ENCODE measurements at places on chromosomes 11 and 22. TPM values are rescaled to one million over a fixed set of nuclear protein-coding genes. Genes with fewer than 3 reads are reported as not detected.
A peak's percentile ranks its signal among the peaks of the same experiment; 100 is the strongest.

The KCNK4 gene
- total RNA-seq, result not detected

The OR52R1 gene
- not detected for total RNA-seq

GRCh38 chr11:124094731-124095130, 20.5 kb upstream of the VWA5A start:
- no peak for DNase-seq

GRCh38 chr11:43687120-43687791, 6.7 kb downstream of the HSD17B12 start:
- DNase-seq, result peak; percentile 57

DNA sequence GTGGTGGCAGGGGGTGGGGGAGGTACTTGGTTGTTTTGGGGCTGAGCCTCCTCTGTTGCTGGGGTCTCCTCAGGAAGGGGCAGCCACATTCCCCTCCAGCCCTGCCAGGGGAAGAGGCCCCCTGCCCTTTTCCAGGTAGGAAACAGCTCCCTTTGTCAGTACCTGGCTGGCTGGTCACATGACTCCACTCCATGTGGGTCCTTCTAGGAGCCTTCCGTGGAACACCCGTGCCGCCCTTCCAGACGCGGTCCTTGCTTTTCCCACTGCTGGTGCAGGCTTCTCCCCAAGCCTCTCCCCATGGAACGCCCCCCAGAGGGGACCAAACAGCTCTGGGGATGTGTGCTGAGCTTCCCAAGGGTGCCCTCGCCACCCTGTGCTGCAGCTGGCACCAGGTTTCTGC, 19.9 kb downstream of the IFT27 start:
- DNase-seq, result no peak

DNA sequence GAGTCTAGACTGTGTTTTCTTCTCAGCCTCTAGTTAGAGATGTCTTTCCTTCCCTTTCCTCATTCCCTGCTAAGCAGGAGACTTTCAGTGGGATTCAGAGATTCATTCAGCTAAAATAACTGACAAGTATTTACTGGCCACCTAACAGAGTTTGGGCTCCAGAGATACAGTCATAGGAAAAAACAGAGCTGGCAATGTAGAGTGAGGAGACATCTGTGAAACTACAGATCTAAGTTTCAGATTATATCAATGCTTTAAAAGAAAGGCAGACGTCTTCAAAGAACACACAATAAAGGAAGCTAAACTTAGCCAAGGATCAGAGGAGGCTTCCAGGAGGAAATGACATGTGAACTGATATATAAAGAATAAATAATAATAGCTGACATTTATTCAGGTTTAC, 355.6 kb upstream of the DDI1 start:
- DNase-seq, result no peak

GRCh38 chr22:46056546-46057245, 79.7 kb upstream of the WNT7B start:
- no peak for DNase-seq

All from left ventricle myocardium superior (tissue), 1 donor.